ENCODE measurements at places on chromosomes 1 and 21. TPM values are rescaled to one million over a fixed set of nuclear protein-coding genes. Genes with fewer than 3 reads are reported as not detected.
A peak's percentile ranks its signal among the peaks of the same experiment; 100 is the strongest.

- H3K4me3 ChIP-seq, result peak overlapping the region; percentile 15
- H3K36me3 ChIP-seq, result no peaks in the 10 kb centered on the region
- no peak overlapping the region for H3K27ac ChIP-seq
- H3K27me3 ChIP-seq, result peaks cover 100% of the 10 kb centered on the region
Observed at GRCh38 chr1:156435545-156436140, 64.9 kb downstream of the MEF2D start.

DNA sequence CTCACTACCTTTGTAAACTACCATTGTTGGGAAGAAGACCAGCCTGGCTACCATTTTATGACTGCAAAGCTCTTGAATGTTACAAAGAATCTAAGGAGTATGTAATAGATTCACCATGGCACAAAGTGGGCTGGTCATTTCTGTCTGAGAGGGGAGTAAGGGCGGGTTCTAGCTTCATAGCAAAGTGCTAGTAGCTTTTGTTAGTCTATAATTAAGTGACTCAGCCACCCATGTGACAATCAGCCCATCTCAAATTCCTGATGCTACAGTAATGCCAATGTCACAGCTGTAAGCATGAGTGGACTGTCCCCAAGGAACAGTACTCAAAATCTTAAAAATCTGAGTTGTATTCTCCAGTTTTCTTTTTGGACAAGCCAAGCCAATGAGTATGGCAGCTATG lies 15.4 kb upstream of the OTUD3 start:
- peaks cover under 1% of the 10 kb centered on the region for H3K4me1 ChIP-seq
- no peaks in the 10 kb centered on the region for H3K36me3 ChIP-seq
- no peak for DNase-seq
- no peak overlapping the region for H3K27ac ChIP-seq

DNA sequence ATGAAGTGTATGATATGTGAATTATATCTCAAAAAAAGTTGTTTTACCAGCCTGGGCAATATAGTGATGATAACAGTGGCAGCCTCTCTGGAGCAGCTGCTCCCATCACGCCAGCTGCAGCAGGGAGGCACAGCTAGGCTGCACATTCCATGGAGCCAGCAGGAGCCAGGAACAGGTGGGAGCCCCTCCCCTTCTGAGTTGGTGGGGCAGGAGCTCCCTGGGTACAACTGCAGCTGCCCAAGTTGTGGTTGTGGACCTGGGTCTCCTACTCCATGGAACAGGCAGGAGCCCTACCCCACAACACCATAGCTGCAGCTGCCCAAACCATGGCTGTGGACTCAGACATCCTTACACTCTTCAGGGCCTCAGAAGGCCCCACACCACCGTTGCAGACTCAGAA lies 21.7 kb upstream of the FNBP1L start:
- H3K36me3 ChIP-seq, result no peaks in the 10 kb centered on the region
- DNase-seq, result no peak
- no peaks in the 10 kb centered on the region for H3K4me1 ChIP-seq

DNA sequence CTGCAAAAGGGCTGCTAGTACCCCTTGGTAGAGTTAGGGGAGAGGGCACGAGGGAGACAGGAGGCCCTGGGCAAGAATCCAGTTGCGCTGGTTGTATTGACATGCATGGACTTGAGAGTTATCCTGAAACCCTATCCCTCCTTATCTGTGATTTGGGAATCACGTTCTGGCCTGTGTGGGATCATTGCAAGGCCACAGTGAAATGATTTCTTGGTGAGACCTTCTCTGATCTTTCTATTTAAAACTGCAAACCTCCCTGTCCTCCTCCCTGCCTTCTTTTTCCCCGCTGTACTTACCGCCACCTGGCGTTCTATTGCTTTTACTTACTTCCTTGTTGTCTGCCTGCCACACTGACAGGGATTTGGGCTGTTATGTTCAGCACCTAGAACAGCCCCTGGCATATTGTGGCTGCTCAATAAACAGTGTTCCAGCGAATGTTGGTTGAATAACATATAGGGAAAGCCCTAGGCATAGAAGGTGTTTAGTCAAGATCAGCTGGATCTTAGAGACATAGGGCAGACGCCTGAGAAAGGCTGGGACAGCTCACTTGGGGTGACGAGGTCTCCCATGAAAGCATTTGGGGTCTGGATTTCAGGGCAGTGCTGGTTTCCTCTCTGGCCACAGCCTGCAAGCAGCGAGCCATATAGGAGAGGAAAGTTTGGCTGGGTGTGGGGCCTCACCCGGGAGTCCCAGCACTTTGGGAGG lies 25.6 kb downstream of the ALPL start:
- no peak overlapping the region for H3K27ac ChIP-seq
- peak; percentile 46 for DNase-seq
- H3K4me1 ChIP-seq, result no peaks in the 10 kb centered on the region
- H3K4me3 ChIP-seq, result no peak overlapping the region
- H3K27me3 ChIP-seq, result peaks cover 25% of the 10 kb centered on the region

DNA sequence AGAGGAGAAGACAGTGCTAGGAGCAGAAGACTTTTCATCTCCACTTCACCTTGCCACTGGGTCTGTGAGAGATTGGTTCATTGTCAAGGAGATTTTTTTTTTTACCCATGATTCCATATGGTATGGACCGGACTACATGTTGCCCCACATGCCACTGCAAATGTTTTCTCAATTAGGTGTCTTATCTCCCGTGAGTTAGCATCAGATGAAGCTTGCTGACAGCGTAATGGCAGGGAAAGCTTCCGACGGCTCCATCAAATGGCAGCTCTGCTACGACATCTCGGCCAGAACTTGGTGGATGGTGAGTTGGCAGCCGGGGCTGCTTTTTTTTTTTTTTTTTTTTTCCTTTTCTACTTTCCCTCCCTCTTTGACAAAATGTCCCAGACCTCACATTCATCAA lies 217.2 kb upstream of the NFIA start:
- H3K4me1 ChIP-seq, result peaks cover 15% of the 10 kb centered on the region
- no peak for DNase-seq
- no peak overlapping the region for H3K27ac ChIP-seq
- no peaks in the 10 kb centered on the region for H3K36me3 ChIP-seq

ADSS2 gene
- total RNA-seq, result 37.0 TPM

GRCh38 chr21:35039595-35040289 lies 9.4 kb downstream of the RUNX1 start:
- peaks cover 19% of the 10 kb centered on the region for H3K4me1 ChIP-seq
- no peaks in the 10 kb centered on the region for H3K36me3 ChIP-seq
- H3K27me3 ChIP-seq, result no peaks in the 10 kb centered on the region
- no peak overlapping the region for H3K4me3 ChIP-seq
- no peak for DNase-seq

- H3K27me3 ChIP-seq, result no peaks in the 10 kb centered on the region
- no peak overlapping the region for H3K27ac ChIP-seq
- H3K4me1 ChIP-seq, result no peaks in the 10 kb centered on the region
- H3K36me3 ChIP-seq, result no peaks in the 10 kb centered on the region
Observed at GRCh38 chr1:116462722-116463121, 89.7 kb downstream of the ATP1A1 start.

GRCh38 chr1:66758241-66758755 lies 6.0 kb downstream of the DYNLT5 start:
- peaks cover 7% of the 10 kb centered on the region for H3K27me3 ChIP-seq
- H3K36me3 ChIP-seq, result no peaks in the 10 kb centered on the region
- DNase-seq, result no peak
- no peak overlapping the region for H3K27ac ChIP-seq
- no peaks in the 10 kb centered on the region for H3K4me1 ChIP-seq

SLC2A5 gene
- total RNA-seq, result 18.7 TPM

DNA sequence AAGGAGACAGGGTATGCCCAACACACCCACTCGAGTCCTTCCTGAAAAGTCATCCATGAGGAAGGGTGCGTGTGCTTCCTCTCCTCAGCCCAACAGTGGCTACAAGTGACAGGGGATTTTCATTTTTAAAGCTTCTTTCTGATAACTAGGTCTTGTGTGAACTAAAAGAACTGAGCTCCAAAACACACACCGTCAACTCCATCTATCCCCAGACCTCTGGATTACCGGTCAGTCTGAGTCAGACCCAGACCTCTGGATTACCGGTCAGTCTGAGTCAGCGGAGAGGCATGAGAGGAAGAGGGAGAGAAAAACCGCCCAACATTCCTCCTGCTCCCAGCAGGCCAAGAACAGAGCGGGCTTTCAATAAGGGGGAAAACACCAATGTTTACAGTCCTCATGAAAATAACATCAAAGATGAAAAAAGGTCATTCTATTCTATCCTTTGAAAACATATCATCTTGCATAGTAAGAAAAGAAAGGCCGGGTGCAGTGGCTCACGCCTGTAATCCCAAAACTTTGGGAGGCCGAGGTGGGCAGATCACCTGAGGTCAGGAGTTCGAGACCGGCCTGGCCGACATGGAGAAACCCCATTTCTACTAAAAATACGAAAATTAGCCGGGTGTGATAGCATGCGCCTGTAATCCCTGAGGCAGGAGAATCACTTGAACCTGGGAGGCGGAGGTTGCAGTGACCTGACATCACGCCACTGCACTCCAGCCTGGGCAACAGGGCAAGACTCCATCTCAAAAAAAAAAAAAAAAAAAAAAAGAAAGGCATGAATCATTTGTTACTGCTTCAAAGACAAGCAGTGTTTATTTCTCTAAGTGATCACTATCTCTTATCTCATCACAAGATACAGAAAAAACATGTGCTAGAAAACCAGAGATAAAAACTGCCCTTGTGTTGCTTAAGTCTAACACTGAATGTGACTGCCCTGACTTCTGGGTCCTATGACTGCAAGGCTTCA lies 3.4 kb downstream of the PTTG1IP start:
- no peak overlapping the region for H3K4me3 ChIP-seq
- peak overlapping the region; percentile 90 for H3K27ac ChIP-seq
- no peaks in the 10 kb centered on the region for H3K36me3 ChIP-seq
- H3K4me1 ChIP-seq, result peaks cover 51% of the 10 kb centered on the region
- no peaks in the 10 kb centered on the region for H3K27me3 ChIP-seq

DNA sequence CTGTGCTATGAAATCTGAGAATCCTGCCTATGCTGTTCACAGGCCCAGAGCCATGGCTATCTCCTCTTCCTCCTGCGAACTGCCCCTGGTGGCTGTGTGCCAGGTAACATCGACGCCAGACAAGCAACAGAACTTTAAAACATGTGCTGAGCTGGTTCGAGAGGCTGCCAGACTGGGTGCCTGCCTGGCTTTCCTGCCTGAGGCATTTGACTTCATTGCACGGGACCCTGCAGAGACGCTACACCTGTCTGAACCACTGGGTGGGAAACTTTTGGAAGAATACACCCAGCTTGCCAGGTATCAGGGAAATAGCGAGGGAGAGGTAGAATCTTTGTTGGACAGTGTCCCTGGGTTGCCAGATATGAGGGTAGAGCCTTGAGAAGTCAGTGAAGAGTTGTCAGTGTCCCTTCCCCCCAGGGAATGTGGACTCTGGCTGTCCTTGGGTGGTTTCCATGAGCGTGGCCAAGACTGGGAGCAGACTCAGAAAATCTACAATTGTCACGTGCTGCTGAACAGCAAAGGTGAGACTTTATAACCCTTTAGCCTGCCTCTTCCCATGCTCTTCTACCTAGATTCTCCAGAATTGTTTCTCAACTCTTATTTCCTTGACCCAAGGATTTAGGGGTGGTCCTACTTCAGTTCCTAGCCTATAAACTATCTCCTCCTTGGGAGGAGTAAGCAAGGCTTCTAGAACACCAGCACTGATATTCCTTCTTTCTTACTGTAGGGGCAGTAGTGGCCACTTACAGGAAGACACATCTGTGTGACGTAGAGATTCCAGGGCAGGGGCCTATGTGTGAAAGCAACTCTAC lies 1.4 kb downstream of the NIT1 start:
- no peaks in the 10 kb centered on the region for H3K36me3 ChIP-seq
- H3K27ac ChIP-seq, result peak overlapping the region; percentile 98
- H3K4me3 ChIP-seq, result no peak overlapping the region

DNA sequence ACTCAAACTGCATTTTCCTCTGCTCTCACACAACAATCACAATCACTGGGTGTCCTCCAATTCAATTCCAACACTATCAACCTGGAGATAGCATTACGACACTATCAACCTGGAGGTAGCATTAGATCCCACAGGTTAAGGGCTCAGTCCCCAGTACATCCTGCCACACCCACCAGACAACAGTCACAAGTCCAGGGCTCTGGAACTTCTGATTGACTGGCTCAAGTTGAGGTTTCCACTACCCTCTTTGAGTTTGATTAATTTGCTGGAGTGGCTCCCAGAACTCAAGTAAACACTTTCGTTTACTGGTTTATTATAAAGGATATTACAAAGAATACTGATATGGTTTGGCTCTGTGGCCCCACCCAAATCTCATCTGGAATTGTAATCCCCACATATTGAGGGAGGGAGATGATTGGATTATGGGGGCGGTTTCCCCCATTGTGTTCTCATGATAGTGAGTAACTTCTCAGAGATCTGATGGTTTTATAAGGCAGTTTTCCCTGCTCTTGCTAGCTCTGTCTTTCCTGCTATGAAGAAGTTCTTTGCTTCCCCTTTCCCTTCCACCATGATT lies 49.6 kb upstream of the ARHGAP29 start:
- H3K4me1 ChIP-seq, result no peaks in the 10 kb centered on the region
- H3K27me3 ChIP-seq, result no peaks in the 10 kb centered on the region
- DNase-seq, result no peak
- no peak overlapping the region for H3K27ac ChIP-seq
- H3K4me3 ChIP-seq, result no peak overlapping the region

GRCh38 chr1:171566467-171566866 lies 55.6 kb upstream of the MYOCOS start:
- H3K27ac ChIP-seq, result no peak overlapping the region
- no peaks in the 10 kb centered on the region for H3K4me1 ChIP-seq
- H3K27me3 ChIP-seq, result no peaks in the 10 kb centered on the region
- H3K4me3 ChIP-seq, result no peak overlapping the region
- peaks cover 49% of the 10 kb centered on the region for H3K36me3 ChIP-seq
- no peak for DNase-seq

AP4B1 gene
- 7.2 TPM for total RNA-seq

LCE3E gene
- not detected for total RNA-seq

SMAP2 gene
- 20.1 TPM for total RNA-seq

A3GALT2 gene
- not detected for total RNA-seq

RGL1 gene
- 12.1 TPM for total RNA-seq

TSPAN1 gene
- 1,263 TPM for total RNA-seq

- peak; percentile 55 for DNase-seq
- no peak overlapping the region for H3K4me3 ChIP-seq
- no peaks in the 10 kb centered on the region for H3K27me3 ChIP-seq
- no peaks in the 10 kb centered on the region for H3K4me1 ChIP-seq
- H3K27ac ChIP-seq, result no peak overlapping the region
Observed at GRCh38 chr1:196723325-196724185, 51.1 kb upstream of the CFHR3 start.

DNA sequence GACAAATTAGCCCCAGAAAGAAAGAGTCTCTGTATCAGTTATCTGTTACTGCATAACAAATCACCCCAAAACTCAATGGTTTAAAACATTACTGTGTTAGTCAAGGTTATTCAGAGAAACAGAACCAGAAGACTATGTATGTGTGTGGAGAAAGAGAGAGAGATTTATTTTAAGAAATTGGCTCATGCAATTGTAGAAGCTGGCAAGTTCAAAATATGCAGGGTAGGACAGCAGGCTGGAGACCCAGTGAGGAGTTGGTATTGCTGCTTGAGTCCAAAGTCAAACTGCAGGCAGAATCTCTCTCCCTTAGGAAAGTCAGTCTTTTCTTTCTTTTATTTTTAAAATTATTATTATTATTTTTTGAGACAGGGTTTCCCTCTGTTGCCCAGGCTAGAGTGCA lies 50.2 kb upstream of the TNR start:
- H3K36me3 ChIP-seq, result no peaks in the 10 kb centered on the region
- H3K27ac ChIP-seq, result no peak overlapping the region
- no peak for DNase-seq
- H3K4me1 ChIP-seq, result no peaks in the 10 kb centered on the region

Data from transverse colon (tissue), 4 donors.